Ureter (tissue), 1 donor: ENCODE measurements at places on chromosomes 4 and X. TPM values are rescaled to one million over a fixed set of nuclear protein-coding genes. Genes with fewer than 3 reads are reported as not detected.

The TDO2 gene
- total RNA-seq: 1.0 TPM

The FAM199X gene
- total RNA-seq: 23.5 TPM

The ANAPC10 gene
- 24.9 TPM for total RNA-seq

The MAP9 gene
- total RNA-seq: 12.3 TPM

The TLR6 gene
- 3.0 TPM for total RNA-seq

The SLC10A6 gene
- 1.6 TPM for total RNA-seq

The RAI2 gene
- 28.0 TPM for total RNA-seq

The RAB28 gene
- 17.1 TPM for total RNA-seq

The MAGEA8 gene
- total RNA-seq: not detected

The CFAP99 gene
- not detected for total RNA-seq

The TBC1D19 gene
- total RNA-seq: 17.0 TPM

The KLF8 gene
- 22.7 TPM for total RNA-seq

The CASP3 gene
- total RNA-seq: 17.4 TPM

The TCEAL8 gene
- 54.7 TPM for total RNA-seq

The GPR82 gene
- 0.26 TPM for total RNA-seq

The ARAP2 gene
- 45.7 TPM for total RNA-seq

The RAB41 gene
- not detected for total RNA-seq

The SCOC gene
- 49.2 TPM for total RNA-seq

The BTK gene
- 7.9 TPM for total RNA-seq

The DGAT2L6 gene
- not detected for total RNA-seq

The AMTN gene
- total RNA-seq: not detected

The TFE3 gene
- 45.2 TPM for total RNA-seq

The PLP2 gene
- total RNA-seq: 141 TPM

The USP17L21 gene
- total RNA-seq: not detected

The RS1 gene
- not detected for total RNA-seq

The GRIA3 gene
- total RNA-seq: 3.5 TPM

The ENPP6 gene
- 3.9 TPM for total RNA-seq

The DUX4 gene
- total RNA-seq: 0.29 TPM

The MAN2B2 gene
- total RNA-seq: 37.3 TPM

The NMU gene
- total RNA-seq: not detected

The GYPA gene
- total RNA-seq: not detected

The PASD1 gene
- not detected for total RNA-seq

The LRRC66 gene
- total RNA-seq: 0.29 TPM

The FAM53A gene
- total RNA-seq: 2.5 TPM

The CPLX1 gene
- total RNA-seq: 6.7 TPM

The CT45A5 gene
- total RNA-seq: not detected

The LRP2BP gene
- total RNA-seq: 2.1 TPM

The UBA6 gene
- total RNA-seq: 64.6 TPM

The PGAM4 gene
- not detected for total RNA-seq

The HSFX3 gene
- total RNA-seq: not detected
